ENCODE measurements at places on chromosomes 3 and 15.

DNA sequence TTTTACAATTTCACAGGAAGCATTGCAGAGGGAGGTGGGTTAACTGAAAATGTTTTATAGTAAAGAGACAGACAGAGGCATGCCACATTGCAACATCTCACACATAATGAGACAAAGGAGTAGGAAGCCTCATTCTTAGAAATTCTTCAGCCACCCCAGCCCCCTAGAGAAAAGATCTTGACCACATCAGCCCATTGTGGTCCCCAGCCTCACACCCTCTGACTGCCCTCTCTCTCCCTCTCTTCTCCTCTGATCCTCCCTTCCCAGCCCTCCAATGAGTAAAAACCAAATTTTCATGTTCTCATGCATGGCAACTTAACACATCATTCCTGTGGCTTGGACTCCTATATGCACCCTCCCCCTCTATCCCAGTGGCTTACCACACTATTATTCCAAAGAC is 174.1 kb downstream of the UACA start:
- peaks cover 20% of the 10 kb centered on the region for H3K4me1 ChIP-seq
- peaks cover 17% of the 10 kb centered on the region for H3K27me3 ChIP-seq
- H3K36me3 ChIP-seq: no peaks in the 10 kb centered on the region
- H3K27ac ChIP-seq: no peak overlapping the region

GRCh38 chr3:142857056-142857455 is 31.8 kb downstream of the PCOLCE2 start:
- no peaks in the 10 kb centered on the region for H3K36me3 ChIP-seq
- H3K4me1 ChIP-seq: no peaks in the 10 kb centered on the region
- DNase-seq: no peak
- H3K27ac ChIP-seq: no peak overlapping the region
- no peak overlapping the region for H3K4me3 ChIP-seq
- peaks cover 15% of the 10 kb centered on the region for H3K27me3 ChIP-seq

DNA sequence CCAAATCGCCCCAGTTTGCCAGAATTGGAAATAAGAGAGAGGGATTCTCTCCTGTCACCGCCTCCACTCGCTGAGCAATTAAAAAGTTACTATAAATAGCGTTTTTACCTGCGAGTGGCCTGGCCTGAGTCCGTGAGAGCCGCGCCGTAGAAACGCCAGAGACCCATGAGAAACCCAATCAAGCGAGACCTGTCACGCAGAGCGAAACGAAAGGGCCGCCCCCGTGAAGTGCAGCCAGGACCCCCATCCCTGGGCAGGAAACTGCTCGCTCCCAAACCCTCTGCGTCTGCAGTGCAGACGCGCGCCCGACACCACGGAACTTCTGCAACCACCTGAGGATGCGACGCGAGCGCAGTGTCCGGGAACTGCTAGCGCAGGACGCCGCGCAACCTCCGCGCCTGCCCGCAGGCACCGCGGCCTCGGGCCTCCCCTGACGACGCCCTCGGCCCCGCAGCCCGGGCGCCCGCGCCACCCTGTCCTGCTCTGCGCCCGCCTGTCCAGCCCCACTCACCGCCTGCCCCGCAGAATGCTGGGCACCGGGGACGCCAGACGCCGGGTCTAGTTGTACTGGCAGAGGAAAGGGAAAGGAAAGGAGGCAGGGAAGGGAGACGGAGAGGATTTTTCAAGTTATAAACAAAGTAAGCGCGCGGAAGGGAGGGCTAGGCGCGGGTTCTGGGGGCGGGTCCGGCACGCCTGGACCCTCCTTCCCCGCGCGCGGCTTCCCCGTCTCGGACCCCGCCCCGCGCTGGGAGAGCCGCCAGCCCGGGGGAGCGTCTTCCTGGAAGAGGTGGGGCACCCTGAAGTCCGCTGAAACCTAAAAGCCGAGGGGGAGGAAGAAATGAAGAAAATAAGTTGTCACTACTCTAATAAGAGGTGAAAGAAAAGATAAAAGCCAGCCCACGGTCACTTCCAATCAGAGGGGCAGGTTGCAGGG is at the start of gene PLSCR4:
Gene PLSCR4, minus strand, starts transcription at position 657 of the 934 bp plus-strand sequence. CDS start 29,034 bp downstream, outside the sequence.
- peak within 1 kb of the TSS; percentile 55 for H3K4me3 ChIP-seq
- H3K36me3 ChIP-seq: no peaks in the 10 kb centered on the region
- H3K4me1 ChIP-seq: no peaks in the 10 kb centered on the region
- DNase-seq: peak; percentile 41

DNA sequence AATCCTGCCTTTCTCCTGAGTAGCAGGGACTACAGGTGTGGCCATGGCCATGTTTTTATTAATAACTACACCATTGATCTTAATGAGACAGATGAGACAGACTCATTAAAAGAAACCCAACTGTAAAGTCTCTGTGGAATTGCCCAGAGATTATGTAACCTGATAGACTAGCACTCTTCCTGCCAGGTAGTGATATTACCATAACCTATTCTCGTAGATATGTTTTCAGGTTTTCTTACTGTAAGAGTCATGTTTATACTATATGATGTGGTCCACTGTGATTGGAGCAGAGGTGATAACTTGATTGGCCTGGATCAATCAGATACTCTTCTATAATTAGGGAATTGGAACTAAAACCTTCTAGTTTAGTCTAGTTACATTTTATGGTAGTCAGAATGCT is 93.7 kb downstream of the NFKBIZ start:
- H3K27me3 ChIP-seq: no peaks in the 10 kb centered on the region
- H3K27ac ChIP-seq: no peak overlapping the region
- H3K4me3 ChIP-seq: no peak overlapping the region
- H3K4me1 ChIP-seq: peaks cover 33% of the 10 kb centered on the region
- H3K36me3 ChIP-seq: no peaks in the 10 kb centered on the region

- peaks cover 4% of the 10 kb centered on the region for H3K4me1 ChIP-seq
- no peak overlapping the region for H3K4me3 ChIP-seq
- H3K27me3 ChIP-seq: peaks cover 18% of the 10 kb centered on the region
- H3K36me3 ChIP-seq: no peaks in the 10 kb centered on the region
- no peak for DNase-seq
Observed at GRCh38 chr15:71390096-71390495, 274.8 kb downstream of the THSD4 start.

DNA sequence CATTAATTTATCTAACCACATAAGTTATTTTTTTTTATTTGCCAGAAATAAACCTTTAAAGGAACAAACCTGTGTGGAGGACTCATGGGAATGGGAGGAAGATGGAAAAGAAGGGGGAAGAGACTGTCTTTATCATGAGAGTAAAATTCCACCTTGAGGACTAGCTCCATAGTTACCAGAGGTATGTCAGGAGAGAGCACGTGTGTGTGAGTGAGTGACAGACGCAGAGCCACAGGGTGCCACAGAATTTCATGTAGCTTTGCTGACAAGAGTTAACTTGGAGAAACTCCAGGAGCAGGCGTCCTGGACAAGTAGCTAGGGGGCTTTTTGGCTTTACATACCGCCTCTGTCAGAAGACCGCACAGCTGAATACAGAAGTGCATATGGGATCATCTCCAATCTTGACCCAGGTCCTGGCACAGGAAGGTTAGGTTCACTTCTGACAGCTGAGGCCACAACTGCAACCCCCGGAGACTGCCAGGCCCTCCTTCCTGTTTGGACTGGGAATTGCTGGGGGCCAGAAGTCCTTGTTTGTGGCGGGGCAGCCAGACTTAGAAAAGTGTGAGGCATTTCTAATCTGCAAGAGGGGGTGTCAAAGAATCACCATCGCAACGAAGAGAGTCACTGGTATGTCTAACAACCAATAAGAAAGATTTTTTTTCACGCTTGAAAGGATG is 197.8 kb upstream of the TPM1 start:
- H3K36me3 ChIP-seq: no peaks in the 10 kb centered on the region
- H3K4me1 ChIP-seq: no peaks in the 10 kb centered on the region
- H3K27me3 ChIP-seq: peaks cover 5% of the 10 kb centered on the region
- no peak for DNase-seq

DNA sequence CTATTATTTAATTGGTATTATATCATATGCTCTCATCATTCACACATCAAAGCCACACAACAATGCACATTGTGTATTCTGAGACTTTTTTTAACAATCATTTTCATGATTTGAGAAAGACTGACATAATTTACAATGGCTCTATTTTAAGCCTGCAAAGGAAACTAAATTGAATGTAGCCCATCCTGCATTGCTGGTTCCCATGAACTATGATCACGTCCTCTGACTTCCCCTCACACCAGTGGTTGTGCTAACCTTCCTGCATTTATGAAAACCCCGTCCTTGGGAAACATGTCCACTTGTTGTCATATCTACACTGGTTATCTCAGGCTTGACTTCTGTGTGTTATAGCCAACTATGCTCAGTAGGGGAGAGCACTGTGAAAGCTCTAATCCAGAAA is 546.2 kb downstream of the MECOM start:
- H3K36me3 ChIP-seq: no peaks in the 10 kb centered on the region
- no peak overlapping the region for H3K4me3 ChIP-seq
- H3K27me3 ChIP-seq: no peaks in the 10 kb centered on the region
- no peak for DNase-seq
- no peaks in the 10 kb centered on the region for H3K4me1 ChIP-seq

- H3K4me3 ChIP-seq: peak overlapping the region; percentile 99
- H3K27ac ChIP-seq: peak overlapping the region; percentile 97
- peaks cover 42% of the 10 kb centered on the region for H3K36me3 ChIP-seq
- peak; percentile 85 for DNase-seq
Observed at GRCh38 chr15:90231028-90232017, 2.4 kb downstream of the CIB1 start.

- DNase-seq: no peak
- no peaks in the 10 kb centered on the region for H3K36me3 ChIP-seq
- H3K4me3 ChIP-seq: no peak overlapping the region
- H3K27me3 ChIP-seq: peaks cover 15% of the 10 kb centered on the region
- no peaks in the 10 kb centered on the region for H3K4me1 ChIP-seq
Observed at GRCh38 chr3:110928016-110928662, 143.5 kb upstream of the NECTIN3 start.

- H3K27me3 ChIP-seq: no peaks in the 10 kb centered on the region
- H3K4me3 ChIP-seq: peak overlapping the region; percentile 77
- peak; percentile 74 for DNase-seq
- peak overlapping the region; percentile 88 for H3K27ac ChIP-seq
Observed at GRCh38 chr15:51736751-51737521, 519 bp downstream of the LYSMD2 start.

- H3K27me3 ChIP-seq: no peaks in the 10 kb centered on the region
- DNase-seq: no peak
- H3K4me3 ChIP-seq: peak overlapping the region; percentile 27
- peak overlapping the region; percentile 82 for H3K27ac ChIP-seq
Observed at GRCh38 chr15:60648928-60649679, 170.2 kb upstream of the ICE2 start.

GRCh38 chr3:177110895-177111294 is 86.4 kb downstream of the TBL1XR1 start:
- H3K4me3 ChIP-seq: no peak overlapping the region
- peaks cover 71% of the 10 kb centered on the region for H3K4me1 ChIP-seq
- DNase-seq: no peak
- peak overlapping the region; percentile 7 for H3K27ac ChIP-seq
- H3K36me3 ChIP-seq: peaks cover 12% of the 10 kb centered on the region

GRCh38 chr15:67992834-67993233 is 61.3 kb upstream of the PIAS1 start:
- H3K4me1 ChIP-seq: no peaks in the 10 kb centered on the region
- DNase-seq: no peak
- no peaks in the 10 kb centered on the region for H3K36me3 ChIP-seq
- H3K4me3 ChIP-seq: no peak overlapping the region

- no peak overlapping the region for H3K27ac ChIP-seq
- peaks cover 9% of the 10 kb centered on the region for H3K4me1 ChIP-seq
- H3K27me3 ChIP-seq: peaks cover 13% of the 10 kb centered on the region
- H3K4me3 ChIP-seq: no peak overlapping the region
- DNase-seq: no peak
Observed at GRCh38 chr3:24160424-24161095, 215.5 kb downstream of the NR1D2 start.

DNA sequence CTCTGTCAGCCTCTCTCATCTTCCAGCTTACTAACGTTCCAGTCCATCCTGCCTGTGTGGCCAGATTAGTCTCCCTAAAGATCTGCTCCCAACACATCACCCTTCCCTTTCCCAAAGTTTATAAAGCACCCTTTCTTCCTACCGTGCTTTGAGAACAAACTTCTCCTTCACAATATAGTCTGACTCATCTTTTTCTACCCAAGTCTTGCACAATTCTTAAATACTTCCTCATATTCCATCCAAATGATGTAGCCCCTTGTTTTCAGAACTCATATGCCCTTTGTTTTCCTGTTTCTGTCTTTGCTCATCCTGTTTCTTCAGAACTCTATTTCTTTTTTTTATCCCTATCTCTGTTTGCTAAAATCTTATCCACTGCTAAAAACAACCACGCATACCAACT is 326.8 kb downstream of the MFSD1 start:
- no peak overlapping the region for H3K4me3 ChIP-seq
- H3K27me3 ChIP-seq: peaks cover 3% of the 10 kb centered on the region
- no peaks in the 10 kb centered on the region for H3K4me1 ChIP-seq
- no peak for DNase-seq
- no peak overlapping the region for H3K27ac ChIP-seq
- H3K36me3 ChIP-seq: no peaks in the 10 kb centered on the region

- no peak overlapping the region for H3K27ac ChIP-seq
- no peaks in the 10 kb centered on the region for H3K4me1 ChIP-seq
- H3K27me3 ChIP-seq: peaks cover 6% of the 10 kb centered on the region
Observed at GRCh38 chr15:56337084-56337725, 28.0 kb upstream of the TEX9 start.

- no peak for DNase-seq
- H3K4me3 ChIP-seq: no peak overlapping the region
- peaks cover 5% of the 10 kb centered on the region for H3K27me3 ChIP-seq
- H3K36me3 ChIP-seq: no peaks in the 10 kb centered on the region
Observed at GRCh38 chr3:72724070-72724469, 124.2 kb downstream of the SHQ1 start.

DNA sequence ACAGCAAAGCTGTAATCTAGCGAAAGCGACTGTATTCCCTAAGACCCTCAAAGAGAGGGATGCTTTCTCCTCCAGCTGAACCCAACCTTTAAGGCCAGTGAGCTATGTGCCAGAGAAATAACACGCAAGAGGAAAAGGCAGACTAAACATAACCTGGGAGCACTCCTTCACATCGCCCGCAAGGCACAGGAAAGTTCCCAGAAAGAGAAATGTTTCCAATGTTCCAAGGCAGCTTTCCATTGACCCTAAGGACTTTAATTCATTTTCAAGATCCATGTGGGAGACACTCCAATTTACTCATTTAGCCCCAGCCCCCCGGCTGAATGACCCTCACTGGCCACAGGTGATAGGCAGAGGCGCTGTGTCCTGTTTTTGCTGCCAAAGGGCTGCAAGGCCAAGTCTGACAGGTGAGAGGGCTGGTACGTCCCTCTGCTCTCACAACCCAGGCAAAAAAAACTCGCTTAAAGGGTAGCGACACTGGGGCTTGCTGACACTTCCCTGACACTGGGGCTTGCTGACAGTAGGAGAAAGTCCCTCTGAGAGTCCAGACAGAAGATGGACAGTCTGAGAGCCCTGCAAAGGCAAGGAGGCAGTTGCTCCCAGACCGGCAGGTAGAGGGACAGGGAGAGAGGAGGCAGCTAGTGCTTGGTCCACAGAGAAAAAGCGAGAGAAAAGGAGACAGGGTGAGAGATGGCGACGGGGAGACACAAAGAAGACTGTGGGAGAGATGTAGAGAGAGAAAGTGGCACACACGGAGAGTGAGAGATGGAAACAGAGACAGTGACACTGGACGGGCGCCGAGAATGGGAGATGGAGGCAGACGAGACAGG is 702 bp downstream of the ARHGEF3 start:
- peaks cover 3% of the 10 kb centered on the region for H3K36me3 ChIP-seq
- peaks cover 40% of the 10 kb centered on the region for H3K4me1 ChIP-seq
- peak; percentile 48 for DNase-seq

GRCh38 chr3:123449102-123449996 is 459 bp upstream of the ADCY5 start:
- no peaks in the 10 kb centered on the region for H3K4me1 ChIP-seq
- H3K27ac ChIP-seq: no peak overlapping the region
- DNase-seq: peak; percentile 35
- H3K4me3 ChIP-seq: no peak overlapping the region
- H3K36me3 ChIP-seq: no peaks in the 10 kb centered on the region
